Endodermal cell (in vitro differentiated cells): ENCODE measurements at places on chromosomes 11 and 22.

- peaks cover 3% of the 10 kb centered on the region for H3K4me1 ChIP-seq
- peak; percentile 74 for DNase-seq
- peak overlapping the region; percentile 62 for H3K27ac ChIP-seq
- no peaks in the 10 kb centered on the region for H3K36me3 ChIP-seq
- no peak overlapping the region for H3K4me3 ChIP-seq
- H3K27me3 ChIP-seq, result no peaks in the 10 kb centered on the region
Measured at GRCh38 chr22:35467681-35468434, 67.9 kb downstream of the MCM5 start.

- H3K4me3 ChIP-seq, result no peak overlapping the region
- peak; percentile 19 for DNase-seq
- peaks cover 73% of the 10 kb centered on the region for H3K27me3 ChIP-seq
- H3K27ac ChIP-seq, result no peak overlapping the region
- no peaks in the 10 kb centered on the region for H3K36me3 ChIP-seq
- H3K4me1 ChIP-seq, result peaks cover 10% of the 10 kb centered on the region
Measured at GRCh38 chr11:112826788-112827187, 134.4 kb upstream of the NCAM1 start.

- H3K27me3 ChIP-seq, result no peaks in the 10 kb centered on the region
- no peak overlapping the region for H3K27ac ChIP-seq
- H3K4me1 ChIP-seq, result no peaks in the 10 kb centered on the region
Measured at GRCh38 chr11:103546236-103546635, 437.0 kb downstream of the DYNC2H1 start.

DNA sequence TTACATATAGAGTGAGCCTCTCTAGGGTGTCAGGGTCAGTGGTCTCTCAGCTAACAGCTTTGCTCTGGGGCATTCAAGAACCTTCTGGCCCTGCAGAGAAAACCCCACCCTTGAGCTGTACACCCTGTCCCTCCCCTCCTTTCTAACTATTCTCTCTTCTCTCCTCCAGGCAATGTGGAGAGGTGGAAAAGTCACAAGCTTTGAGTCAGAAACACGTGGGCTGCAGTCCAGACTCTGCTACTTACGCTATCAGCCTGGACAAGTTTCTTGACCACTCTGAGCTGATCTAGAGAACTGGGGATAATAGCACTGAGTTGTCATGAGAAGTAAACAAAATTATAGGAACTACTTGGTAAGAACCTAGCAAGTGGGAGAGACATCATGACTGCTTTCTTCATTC, 10.7 kb upstream of the FAM83F start:
- H3K27me3 ChIP-seq, result peaks cover 18% of the 10 kb centered on the region
- H3K4me3 ChIP-seq, result no peak overlapping the region
- no peak for DNase-seq
- no peaks in the 10 kb centered on the region for H3K4me1 ChIP-seq

GRCh38 chr11:123585206-123585605, 69.2 kb downstream of the SCN3B start:
- H3K4me3 ChIP-seq, result no peak overlapping the region
- no peaks in the 10 kb centered on the region for H3K27me3 ChIP-seq
- peaks cover 44% of the 10 kb centered on the region for H3K36me3 ChIP-seq
- no peak overlapping the region for H3K27ac ChIP-seq
- no peak for DNase-seq
- peaks cover 15% of the 10 kb centered on the region for H3K4me1 ChIP-seq

DNA sequence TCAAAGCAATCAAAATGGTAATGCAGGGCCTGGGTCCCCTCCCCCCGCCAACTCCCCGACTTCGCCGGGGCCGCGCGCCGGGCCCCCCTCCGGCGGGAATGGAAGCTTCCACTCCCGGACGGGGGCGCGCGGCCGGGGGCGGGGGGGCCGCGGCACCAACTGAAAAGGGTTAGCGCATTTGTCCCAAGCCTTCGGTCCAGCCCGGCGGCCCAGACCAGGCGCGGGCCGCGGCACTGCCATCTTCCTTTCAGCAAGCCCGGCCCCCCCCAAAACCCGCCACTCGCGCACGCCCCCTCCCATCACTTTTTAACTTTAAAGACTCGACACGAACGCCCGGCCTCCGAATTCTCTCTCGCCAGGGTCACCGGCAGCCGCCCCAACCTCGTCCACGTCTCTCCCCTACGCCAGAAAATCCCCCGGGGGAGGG, 2.8 kb downstream of the PHF21B start:
- no peaks in the 10 kb centered on the region for H3K27me3 ChIP-seq
- H3K27ac ChIP-seq, result peak overlapping the region; percentile 93
- H3K4me1 ChIP-seq, result peaks cover 3% of the 10 kb centered on the region

- H3K4me3 ChIP-seq, result no peak overlapping the region
- H3K27ac ChIP-seq, result peak overlapping the region; percentile 17
- no peaks in the 10 kb centered on the region for H3K27me3 ChIP-seq
- no peaks in the 10 kb centered on the region for H3K36me3 ChIP-seq
Measured at GRCh38 chr22:20147237-20147988, 3.4 kb downstream of the CCDC188 start.

- peaks cover 45% of the 10 kb centered on the region for H3K27me3 ChIP-seq
- H3K4me1 ChIP-seq, result peaks cover 4% of the 10 kb centered on the region
- no peak overlapping the region for H3K4me3 ChIP-seq
Measured at GRCh38 chr11:118343248-118343647, 743 bp upstream of the CD3D start.

DNA sequence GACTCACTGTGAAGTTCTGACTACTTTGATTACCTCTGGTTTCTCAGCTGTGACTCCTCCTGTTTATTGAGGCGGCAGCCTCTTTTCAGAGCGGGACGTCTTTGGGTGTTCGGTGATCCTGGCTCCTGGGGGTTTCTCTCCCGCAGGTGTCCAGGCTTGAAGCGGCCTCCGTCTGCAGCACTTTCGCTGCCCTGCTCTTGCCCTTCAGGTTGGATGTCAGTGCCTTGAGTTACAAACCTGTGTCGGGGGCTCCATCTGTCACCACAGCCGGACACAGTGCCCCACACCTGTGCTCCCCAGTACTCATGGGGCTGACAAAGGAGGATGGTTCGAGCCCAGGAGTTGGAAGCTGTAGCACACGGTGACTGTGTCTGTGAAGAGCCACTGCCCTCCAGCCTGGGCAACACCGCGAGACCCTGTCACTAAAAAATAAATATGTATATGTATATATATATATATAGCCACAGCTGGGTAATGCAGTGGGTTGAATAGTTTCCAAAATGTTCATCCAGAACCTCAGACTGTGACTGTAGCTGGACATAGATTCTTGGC, 104.1 kb downstream of the BRD1 start:
- H3K4me3 ChIP-seq, result no peak overlapping the region
- H3K27ac ChIP-seq, result no peak overlapping the region
- no peaks in the 10 kb centered on the region for H3K4me1 ChIP-seq
- H3K36me3 ChIP-seq, result no peaks in the 10 kb centered on the region
- no peak for DNase-seq

- H3K4me3 ChIP-seq, result no peak overlapping the region
- no peak overlapping the region for H3K27ac ChIP-seq
- no peaks in the 10 kb centered on the region for H3K27me3 ChIP-seq
Measured at GRCh38 chr11:62439785-62440602, 21.2 kb downstream of the SCGB1A1 start.
